ENCODE measurements at places on chromosomes 7 and 10.

DNA sequence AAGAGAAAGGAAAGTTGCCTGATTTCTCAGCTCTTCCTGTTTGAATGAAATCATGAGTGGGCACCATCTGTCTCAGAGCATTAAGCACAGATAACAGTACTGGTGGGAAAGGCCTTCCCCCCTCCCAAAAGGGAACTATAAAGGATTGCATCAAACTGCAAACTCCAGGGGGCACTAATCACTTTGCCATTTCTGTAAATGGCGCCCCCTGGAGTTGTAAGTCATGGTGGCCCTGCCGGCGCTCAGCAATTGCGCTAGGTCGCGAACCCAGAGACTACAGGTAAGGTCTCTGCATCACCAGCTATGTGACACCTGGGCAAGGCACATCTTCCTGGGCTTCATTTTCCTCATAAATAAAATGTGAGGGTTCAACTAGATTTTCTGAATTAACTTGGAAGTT is 11.1 kb downstream of the LRRC4 start:
- no peak for DNase-seq

GRCh38 chr10:1381339-1381738 is 325.2 kb downstream of the WDR37 start:
- DNase-seq, result no peak

- DNase-seq, result peak; percentile 19
Measured at GRCh38 chr10:105952153-105952552, 1212.4 kb downstream of the SORCS1 start.

DNA sequence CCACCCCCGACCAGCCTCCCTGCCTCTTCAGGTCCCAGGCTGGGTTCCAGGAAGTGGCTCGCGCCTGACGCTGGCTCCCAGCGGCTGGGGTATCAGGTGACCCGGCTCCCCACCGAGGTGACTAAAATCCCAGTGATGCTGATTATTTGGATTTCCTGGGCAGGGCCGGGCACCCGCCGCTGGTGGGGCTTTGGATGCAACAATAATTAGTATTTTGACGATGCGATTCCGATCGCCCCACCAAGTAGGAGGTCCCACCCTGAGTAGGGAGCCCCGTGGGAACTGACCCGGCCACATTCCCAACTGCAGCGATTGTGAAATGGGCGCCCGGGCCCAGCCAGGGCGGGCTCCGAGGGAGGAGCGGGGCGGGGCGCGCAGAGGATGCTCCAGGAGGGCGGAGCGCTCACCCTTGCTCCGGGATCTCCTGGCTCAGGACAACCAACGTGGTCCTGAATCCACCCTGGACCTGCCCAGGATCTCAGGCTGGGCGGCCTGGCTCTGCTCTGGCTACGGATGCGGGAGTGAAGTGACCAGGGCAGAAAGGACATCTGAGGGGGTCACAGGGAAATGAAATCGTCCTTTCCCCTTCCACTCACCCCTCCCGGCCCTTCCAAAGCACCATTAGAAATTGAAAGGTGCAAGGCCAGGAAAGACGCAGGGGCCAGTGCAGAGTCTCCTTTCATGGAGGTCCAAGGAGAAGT is 32.6 kb downstream of the DUSP5 start:
- DNase-seq, result no peak

- no peak for DNase-seq
Measured at GRCh38 chr10:23157239-23157681, 34.9 kb upstream of the PTF1A start.

- no peak for DNase-seq
Measured at GRCh38 chr7:110591341-110591740, 499.6 kb upstream of the LRRN3 start.

GRCh38 chr10:34351161-34351560 is 463.9 kb downstream of the PARD3 start:
- no peak for DNase-seq

DNA sequence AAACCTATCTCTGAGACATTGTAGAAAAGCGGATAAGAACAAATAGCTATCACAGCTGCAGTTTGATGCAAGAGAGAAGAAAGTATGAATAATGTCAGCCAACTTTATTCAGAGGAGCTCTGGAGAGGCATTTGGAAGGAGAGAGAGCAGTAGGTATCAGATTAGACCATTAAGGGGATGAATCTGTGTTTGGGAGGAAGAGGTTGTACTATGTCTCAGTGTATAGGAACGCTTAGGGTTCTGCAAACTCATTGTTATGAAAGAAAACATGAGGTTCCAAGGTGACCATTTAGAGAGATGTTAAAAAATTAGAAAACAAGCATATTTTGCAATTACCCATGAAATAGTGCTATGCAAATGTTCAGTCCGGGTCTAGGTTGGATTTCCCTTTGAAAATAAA is 207.5 kb upstream of the GNAI1 start:
- DNase-seq, result no peak

GRCh38 chr10:11298116-11298515 is 280.4 kb downstream of the CELF2 start:
- DNase-seq, result no peak

GRCh38 chr7:12927635-12928434 is 240.4 kb downstream of the ARL4A start:
- DNase-seq, result no peak

DNA sequence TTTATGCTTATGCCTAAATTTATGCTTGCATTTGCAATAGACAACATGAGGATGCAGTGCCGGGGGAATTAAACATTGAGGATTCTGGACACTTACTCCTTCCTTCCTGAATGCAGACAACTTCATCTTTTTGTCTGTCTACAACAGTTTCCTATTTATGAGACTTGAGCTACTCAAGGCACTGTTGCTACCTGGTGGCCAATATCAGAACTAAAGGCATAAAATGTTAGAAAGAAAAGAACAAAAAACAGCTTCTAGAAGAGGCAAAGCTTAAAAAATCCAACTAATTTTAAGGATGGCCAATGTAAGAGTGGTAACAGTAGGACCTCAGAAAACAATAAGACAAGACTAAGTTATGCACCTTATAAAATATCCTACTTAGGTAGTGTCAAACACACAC is 144.5 kb upstream of the PTN start:
- DNase-seq, result no peak

GRCh38 chr7:131931370-131931769 is 374.9 kb upstream of the PODXL start:
- no peak for DNase-seq

DNA sequence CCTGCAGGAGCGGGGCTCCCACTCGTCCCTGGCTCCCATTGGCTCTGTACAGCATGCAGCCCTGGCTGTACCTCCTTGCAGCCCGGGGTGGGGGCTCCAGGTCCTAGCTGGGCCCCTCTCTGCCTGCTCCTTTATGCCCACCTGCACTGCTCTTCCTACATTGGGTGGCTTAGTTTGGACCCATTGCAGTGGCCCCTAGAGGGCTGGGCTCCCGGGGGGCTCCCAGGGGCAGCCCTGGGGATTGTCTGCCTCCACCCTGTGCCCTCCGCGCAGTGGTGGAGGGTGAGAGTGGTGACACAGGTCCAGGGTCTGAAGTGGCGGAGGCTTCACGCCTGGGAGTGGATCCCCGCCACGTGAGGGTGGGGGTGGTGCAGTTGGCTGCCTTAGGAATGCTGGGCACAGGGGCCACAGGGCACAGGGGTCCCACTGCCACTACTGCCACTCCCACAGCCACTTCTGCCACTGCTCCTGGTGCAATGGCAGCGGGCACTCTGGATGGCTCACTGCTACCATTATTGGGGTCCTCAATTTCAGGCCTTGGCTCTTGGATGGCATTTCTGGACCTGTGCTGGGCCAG is 177.1 kb downstream of the ARL4A start:
- no peak for DNase-seq

DNA sequence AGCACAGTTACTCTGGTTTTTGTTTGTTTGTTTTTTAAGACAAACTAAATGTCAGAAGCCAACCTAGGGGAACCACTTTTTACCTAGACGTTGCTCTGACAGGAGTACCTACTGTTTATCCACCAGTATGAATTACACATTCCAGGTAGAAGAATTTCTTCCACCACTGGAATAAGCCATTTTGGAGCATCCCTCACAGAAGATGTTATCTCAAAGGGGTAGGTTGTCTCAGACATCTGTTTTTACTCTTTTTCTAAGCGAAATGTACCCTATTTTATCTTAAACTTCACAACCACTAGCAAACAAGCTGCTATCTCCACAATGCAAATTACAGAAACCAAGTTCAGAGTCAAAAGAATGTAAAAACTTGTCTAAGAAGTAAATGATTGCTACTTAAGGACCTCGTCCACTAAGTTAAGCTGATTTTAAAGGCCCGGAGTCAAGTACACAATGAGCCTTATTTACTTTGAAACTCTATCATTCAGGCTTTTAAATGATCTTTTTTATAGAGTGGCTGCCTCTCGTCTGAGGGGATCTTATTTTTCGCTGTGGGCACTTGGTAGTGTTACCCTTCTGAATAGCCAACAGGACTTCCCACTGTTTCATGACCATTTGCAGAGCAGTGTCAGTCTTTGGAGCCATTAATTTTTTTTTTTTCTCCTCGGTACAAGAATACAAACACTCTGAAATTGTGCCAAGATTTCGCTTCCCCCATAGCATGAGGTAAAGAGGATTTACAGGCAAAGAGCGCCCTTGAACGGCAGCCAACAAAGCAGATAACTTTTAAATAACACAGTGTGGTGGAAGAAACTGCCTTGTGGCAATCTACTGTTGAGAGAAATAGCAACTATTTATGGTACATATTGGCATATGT is 15.7 kb upstream of the ARMC3 start:
- DNase-seq, result no peak

DNA sequence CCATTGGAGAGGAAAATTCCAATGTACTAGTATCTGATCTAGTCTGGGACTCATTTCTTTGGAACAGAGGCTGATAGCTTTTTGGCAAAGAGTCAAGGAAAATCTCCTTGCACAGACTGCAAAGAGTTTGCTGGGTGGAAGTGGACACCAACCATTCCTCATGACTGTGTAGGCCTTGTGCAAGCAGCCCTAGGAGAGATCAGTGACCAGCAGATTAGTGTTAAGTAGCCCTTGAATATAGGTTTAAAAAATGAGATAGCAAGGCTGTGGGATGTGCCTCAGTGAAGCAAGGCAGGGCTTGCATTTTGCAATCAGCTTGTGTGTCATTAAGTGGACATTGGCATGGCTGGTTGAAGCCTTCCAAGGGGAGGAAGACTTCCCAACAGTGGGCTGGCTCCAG is 341.6 kb downstream of the PLXNA4 start:
- no peak for DNase-seq

- no peak for DNase-seq
Measured at GRCh38 chr7:129257168-129257567, 32.3 kb downstream of the AHCYL2 start.

DNA sequence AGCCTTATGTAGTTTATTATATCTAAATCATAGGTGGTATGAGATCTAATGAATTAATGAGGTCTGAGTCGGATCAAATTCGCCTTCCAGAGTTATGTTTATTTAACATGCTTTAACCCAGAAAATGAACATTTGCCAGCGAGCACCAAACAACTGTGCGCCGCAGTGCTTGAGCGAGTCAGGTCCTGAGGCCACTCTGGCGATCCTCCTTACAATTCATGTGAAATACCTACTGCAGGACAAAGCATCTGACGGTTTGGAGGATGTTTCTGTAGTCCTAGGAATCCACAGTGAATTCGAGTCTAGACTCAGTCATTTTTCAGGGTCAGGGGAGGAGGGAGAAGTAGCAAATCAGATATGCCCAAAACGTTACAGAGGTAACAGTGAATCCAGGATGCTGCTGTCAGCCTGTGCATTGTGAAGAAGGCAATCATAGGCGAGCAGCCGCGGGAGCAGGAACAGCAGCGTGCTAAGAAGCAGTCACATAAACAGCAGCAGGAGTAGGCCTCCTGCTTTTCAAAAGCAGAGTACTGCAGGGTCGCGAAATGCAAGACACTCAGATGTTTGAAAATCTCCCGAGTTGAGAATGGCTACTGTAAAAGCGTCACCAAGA is 120.2 kb downstream of the CACNB2 start:
- DNase-seq, result no peak

GRCh38 chr7:152313831-152314604 is 121.8 kb downstream of the KMT2C start:
- peak; percentile 18 for DNase-seq

DNA sequence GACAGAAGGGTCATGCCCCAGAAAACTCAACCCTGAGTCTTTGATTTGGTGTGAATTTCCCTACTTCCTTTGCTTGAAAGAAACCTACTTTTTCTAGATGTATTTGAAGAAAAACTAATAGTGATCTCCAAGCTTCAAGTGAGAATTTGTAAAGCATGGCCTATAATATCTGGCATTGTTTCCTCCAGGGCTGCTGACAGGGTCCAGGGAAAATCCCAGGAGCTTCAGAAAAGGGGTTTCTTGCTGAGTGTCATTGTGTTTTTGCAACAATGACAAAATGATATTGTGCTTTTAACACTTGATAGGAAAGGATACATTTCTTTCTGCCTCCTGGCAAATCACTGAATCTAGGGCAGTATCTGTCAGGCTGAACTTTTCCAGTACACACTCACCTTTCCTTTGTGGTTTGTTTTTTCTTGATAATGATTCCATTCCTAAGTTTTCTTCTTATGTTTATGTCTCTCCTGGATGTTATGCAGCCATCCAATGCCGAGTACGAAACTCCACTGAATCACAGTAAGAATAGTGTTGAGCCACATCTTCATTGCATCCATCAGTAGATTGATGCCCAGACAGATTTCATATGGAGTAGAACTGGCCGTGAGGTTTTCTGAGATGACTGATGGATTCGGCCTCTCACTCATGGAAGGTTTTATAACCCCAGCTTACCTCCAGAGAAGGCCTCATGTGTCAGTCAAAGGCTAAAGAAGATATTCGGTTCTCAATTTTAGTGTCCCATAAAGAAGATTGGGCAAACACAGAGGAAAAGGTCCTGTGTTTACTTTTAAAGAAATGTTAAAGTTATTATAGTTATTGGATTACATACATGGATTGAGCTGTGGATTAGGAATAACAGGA is 76.9 kb upstream of the STEAP1B start:
- DNase-seq, result no peak

- no peak for DNase-seq
Measured at GRCh38 chr10:76665029-76665428, 972.6 kb downstream of the KCNMA1 start.

- DNase-seq, result no peak
Measured at GRCh38 chr7:596071-596818, 76.6 kb upstream of the PDGFA start.

GRCh38 chr7:48158404-48158803 is 12.9 kb upstream of the ABCA13 start:
- no peak for DNase-seq

GRCh38 chr10:114553436-114553835 is 104.6 kb downstream of the ABLIM1 start:
- DNase-seq, result no peak

- no peak for DNase-seq
Measured at GRCh38 chr7:50409856-50410745, 40.0 kb downstream of the FIGNL1 start.

DNA sequence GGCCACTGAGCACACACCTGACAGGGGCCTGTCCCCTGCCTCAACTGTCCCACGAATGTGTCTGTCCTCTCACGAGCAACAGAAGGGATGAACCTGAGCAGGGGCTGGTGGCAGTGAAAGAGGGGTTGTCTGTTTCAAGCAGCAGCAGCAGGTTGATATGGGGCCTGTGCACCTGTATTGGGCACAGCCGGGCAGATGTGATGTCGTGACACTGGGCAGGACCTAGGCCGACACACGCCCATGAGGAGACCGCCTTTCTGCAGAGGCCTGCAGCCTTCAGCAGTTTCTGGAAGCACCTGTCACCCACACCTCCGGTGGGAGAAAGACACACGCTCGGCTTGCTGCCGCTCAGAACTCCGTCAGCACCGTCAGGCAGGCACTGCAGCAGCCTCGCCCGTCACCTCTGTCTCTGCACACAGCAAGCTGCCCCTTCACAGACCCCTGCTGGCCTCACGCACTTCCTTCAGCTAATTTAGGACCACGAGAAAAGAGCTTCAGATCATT is 48.5 kb downstream of the AMZ1 start:
- DNase-seq, result no peak
